ENCODE measurements at places on chromosomes 6 and 20.
A peak's percentile ranks its signal among the peaks of the same experiment; 100 is the strongest.

DNA sequence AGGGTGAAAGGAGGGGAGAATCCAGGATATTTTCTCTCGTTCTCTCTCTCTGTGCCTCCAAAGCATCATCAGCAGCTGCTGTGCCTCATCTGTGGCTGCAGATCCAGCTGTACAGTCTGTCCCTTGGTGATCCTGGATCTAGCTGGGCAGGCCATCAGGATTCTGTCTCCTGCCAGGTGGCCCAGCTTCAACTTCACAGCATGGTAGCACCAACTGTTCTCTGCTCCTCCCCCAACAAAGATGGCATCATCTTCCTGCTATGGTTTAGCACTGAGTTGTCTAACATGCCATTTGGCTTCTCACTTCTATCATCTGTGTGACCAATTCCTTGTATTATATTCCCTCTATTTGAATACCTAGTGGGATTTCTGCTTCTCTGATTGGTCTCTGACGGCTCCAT is 28.6 kb upstream of the ARFGEF2 start:
- no peak for DNase-seq

- DNase-seq = no peak
Observed at GRCh38 chr20:63675681-63676368, 17.7 kb downstream of the RTEL1 start.

DNA sequence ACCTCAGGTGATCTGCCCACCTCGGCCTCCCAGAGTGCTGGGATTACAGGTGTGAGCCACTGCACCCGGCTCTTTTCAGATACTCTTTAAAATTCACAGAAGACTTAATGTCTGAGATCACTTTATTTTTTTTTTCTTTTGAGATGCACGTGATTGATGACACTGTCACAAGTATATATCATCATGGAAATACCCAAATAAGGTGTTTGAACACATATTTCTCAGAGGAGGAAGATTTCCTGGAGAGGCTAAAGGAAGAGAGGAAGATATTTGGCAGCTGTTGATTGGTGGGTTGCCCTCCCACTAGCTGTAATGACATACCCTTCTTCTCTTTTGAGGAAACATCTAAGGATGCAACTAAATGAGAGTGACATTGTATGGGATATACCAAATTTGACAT is 225.9 kb upstream of the CITED2 start:
- DNase-seq = no peak

DNA sequence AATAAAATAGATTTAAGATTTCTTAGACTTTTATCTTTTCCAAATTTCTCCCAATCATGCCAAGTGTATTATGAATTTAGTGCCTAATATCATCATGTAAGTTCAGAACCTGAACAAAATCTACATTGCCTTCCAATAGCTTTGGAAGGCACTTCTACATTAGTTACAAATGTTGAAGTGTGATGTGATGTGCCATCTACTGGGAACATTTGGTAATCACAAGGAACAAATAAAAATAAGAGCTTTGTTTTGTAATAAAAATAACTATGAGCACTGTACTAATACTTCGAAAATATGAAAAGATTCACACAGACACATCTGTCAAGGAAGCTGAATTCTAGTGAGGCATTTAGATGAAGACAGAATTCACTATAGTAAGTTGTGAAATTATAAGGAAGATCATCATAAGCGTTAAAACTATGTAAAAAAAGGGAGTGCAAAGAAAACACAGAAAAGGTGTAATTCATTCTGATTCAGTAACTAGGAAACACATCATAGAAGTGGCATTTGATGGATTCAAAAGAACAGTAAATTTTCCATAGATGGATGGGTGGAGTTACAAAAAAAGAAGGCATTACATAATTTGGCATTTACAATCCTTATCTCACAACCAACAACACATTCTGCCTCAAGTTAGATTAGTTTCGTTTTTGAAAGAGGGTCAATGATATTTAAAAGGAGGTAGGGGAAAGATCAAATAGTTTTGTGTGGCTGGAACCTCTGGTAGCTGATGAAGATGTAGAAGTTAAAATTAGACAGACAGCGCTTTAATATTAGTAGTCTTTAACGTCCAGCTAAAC is 161.0 kb downstream of the ASCC3 start:
- DNase-seq = no peak

- no peak for DNase-seq
Observed at GRCh38 chr6:14660806-14661579, 543.4 kb downstream of the CD83 start.

GRCh38 chr20:60206259-60206658 is 248.0 kb downstream of the CDH26 start:
- peak; percentile 57 for DNase-seq

GRCh38 chr6:109488001-109488400 is 5.0 kb upstream of the ZBTB24 start:
- no peak for DNase-seq

GRCh38 chr20:2697768-2698167 is 5.2 kb downstream of the EBF4 start:
- DNase-seq = no peak

- DNase-seq = no peak
Observed at GRCh38 chr20:58310291-58310782, 822 bp downstream of the RAB22A start.

DNA sequence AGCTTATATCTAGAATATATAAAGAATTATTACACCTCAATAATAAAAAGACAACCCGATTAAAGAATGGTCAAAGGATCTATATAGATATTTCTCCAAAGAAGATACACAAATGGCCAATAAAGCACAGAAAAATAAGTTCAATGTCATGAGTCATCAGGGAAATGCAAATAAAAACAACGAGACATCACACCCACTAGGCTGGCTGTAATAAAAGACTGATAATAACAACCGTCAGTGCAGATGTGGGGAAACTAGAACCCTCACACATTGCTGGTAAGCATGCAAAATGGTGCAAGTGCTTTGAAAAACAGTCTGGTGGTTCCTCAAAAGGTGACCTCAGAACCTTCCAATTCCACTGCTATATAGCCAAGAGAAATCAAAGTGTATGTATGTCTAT is 33.0 kb downstream of the TBX18 start:
- DNase-seq = no peak

DNA sequence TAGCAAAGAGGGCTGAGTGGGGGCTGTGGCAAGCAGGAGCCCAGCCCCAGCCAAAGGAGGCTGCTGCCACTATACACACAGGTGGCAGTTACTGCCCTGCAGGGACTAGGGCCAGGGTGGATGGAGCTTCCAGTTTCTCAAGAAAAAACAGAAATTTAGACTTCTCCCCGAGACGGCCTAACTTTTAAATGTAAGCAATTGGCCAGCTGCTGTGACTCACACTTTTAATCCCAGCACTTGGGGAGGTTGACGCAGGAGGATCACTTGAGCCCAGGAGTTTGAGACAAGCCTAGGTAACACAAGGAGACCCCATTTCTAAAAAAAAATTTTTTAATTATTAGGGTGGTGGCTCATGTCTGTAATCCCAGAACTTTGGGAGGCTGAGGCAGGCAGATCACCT is 98.2 kb upstream of the NFATC2 start:
- DNase-seq = no peak

DNA sequence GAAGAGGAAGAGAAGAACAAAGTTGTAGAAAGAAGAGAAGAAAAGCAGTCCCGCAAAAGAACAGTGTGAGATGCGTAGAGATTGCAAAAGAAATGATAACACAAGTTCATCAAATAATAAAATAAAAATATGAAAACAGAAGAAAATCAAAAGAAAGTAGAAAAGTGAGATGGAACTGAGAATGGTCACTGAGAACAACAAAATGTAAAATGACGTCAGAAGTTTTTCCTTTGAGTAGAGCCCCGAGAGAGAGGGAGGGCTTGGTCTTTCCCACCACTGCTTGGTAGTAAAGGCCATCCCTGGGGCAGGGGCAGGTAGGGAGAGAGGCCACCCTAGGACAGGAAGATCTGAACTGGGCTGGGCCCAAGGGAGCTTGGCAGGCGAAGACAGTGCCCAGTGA is 533.7 kb downstream of the QKI start:
- no peak for DNase-seq

DNA sequence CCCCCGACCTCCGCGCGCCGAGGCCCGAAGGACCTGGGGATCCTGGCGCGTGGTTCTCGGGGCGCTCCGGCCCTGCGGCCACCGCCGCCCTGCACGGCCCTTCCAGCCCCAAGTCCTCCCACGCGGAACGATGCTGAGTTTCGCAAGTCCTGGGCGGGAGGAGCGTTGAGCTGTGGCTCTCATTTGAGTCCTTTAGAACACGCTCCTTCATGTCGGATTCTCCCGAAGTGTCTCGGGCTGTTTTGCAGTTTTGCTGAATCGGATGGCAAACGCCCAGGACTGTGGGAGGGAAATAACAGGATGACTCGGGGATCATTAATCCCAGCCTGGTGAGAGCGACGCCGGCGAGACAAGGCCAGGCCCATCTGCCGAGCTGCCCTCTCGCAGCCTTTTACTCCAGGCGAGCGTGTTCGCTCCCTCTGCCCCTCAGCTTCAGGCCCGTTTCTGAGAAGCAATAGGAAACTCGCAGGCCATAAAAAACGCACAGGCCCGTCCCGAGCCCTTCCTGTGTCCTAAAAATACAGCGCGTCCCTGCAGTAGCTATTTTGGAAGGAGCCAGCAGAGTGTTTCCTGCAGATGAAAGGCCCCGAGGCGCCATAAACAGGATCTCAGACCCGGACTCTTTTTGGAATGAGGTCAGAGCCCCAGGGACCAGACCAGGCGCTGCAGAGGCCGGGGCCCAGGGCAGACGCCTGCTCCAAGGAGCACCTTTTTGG is 153.5 kb downstream of the DLL1 start:
- no peak for DNase-seq

GRCh38 chr6:1105833-1106400 is 206.0 kb upstream of the FOXQ1 start:
- no peak for DNase-seq

GRCh38 chr6:68296126-68296525 is 339.0 kb upstream of the ADGRB3 start:
- DNase-seq = no peak

GRCh38 chr6:161411265-161411944 is 137.5 kb upstream of the AGPAT4 start:
- DNase-seq = no peak

DNA sequence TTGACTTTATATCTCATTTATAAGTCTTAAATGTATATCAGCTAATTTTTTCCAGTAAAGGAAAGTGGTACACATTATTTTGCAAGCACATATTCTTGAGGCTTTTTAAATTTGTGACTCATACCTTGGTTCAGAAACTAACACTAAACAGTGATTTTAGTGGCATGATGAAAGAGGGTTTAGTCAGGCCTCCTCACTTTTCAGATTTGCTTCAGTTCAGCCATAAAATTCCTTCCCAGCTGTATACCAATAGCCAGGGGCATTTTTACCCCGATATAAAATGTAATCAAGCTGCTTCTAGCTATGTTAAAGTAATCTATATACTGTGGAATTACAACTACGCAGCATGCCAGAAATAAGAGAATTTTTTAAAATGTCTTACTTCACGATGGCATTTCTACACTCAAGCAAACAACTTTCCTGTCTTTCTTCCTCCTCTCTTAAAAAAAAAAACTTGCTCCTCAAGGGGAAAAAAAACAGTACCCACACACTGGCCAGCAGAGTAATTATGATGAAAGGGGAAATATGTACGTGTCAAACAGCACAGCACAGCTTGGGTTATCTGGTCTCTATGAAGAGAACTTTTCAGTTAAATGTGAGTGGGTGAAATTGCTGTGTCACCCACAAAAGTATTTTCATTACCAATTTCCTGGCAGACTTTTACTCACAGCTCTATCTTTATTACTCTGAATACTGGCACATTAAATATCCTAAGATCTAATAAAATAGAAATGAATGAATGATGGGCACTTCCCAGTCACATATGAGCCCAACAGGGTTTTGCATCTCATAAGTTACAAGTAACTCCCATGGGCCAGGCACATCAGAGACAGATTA is 244.8 kb upstream of the TENT5A start:
- DNase-seq = no peak

GRCh38 chr6:48101290-48101689 is 9.7 kb downstream of the PTCHD4 start:
- DNase-seq = no peak

DNA sequence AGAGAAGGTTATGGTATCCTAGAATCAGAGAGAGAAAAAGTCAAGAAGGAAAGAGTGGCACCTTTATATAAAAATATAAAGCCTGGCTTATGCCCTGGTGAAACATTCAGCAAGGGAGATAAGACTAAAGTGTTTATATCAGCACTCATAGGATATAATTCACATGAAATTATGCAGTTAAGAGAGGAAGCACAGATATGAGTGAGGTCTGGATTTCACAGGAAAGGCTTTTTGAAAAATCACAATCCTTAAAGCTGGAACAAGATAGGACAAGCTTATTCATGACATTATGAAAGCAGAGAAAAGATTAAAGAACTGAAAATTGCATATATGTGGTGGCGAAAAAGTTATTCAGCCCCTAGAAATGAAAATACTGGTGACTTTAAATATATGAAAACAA is 181.2 kb upstream of the FLRT3 start:
- no peak for DNase-seq

DNA sequence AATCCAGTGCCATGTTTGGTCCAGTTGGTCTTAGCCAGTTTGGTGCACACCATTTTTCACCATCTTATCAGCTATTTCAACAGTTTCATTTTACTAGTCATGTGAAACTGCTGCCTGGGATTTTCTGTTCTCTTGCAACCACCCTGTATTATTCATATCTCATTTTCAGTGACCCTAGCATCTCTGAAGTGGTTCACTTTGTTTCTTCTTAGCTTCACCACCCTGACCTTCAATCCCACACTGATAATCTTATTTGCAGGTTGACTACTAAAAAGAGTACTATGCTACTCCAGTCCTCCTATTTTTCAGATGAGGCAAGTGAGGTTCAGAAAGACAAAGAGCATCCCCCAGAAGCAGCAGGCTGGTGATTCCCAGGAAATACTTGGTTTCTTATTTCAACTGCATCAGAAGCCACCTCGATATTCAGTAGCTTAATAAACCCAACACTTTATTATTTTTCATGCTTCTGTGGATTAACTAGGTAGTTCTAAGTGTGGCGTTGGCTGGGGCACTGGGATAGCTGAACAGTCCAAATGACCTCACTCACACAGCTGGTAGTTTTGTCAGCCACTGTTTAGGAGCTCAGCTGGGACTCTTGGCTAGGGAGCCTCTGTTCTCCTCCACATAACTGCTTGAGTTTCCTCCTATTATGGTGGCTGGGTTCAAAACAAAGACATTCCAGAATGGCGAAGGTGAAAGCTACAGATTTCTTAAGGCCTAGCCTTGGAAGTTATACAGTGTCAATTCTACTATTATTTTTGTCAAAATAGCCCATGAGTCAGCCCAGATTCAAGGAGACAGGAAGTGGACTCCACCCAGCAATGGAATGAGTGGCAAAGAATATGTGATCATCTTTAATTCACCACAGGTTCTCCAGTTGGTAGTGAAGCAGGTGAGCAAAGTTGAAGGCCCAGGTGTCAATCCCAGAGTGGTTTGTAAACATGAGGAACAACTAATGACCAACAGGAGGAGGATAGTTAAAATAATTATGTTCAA is 40.6 kb downstream of the BPIFB4 start:
- DNase-seq = peak; percentile 64

All from SW 1271 (cell line).